ENCODE measurements at places on chromosomes 7 and 10. TPM values are rescaled to one million over a fixed set of nuclear protein-coding genes. Genes with fewer than 3 reads are reported as not detected.

- no peaks in the 10 kb centered on the region for H3K4me1 ChIP-seq
- no peak overlapping the region for H3K4me3 ChIP-seq
- no peak for DNase-seq
- no peak overlapping the region for H3K27ac ChIP-seq
These were observed 55.2 kb upstream of the EZH2 start for GRCh38 chr7:148939128-148939755.

GRCh38 chr7:84191261-84191660 lies 3.3 kb downstream of the SEMA3A start:
- DNase-seq = no peak
- no peaks in the 10 kb centered on the region for H3K4me1 ChIP-seq
- no peak overlapping the region for H3K27ac ChIP-seq
- H3K4me3 ChIP-seq = no peak overlapping the region
- no peaks in the 10 kb centered on the region for H3K36me3 ChIP-seq

DNA sequence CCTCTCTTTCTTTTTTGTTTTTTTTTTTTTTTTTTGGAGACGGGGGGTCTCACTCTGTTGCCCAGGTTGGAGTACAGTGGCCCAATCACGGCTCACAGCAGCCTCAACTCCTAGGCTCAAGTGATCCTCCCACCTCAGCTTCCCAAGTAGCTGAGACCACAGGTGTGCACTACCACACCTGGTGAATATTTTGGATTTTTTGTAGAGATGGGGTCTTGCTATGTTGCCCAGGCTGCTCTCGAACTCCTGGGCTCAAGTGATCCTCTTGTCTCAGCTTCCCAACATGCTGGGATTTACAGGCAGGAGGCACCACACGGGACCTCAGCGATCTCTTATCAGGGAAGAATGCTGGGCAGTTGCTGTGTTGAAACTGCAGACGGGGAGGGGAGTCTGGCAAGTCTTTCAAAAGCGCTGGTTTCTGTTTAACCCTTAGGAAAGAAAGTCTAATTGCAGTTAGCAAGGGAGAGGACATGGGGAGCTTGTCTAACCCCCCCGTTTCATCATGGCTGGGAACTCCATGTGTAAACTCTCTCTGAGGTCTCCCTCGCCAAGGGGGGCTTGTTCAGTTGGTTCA lies 39.6 kb upstream of the LMTK2 start:
- DNase-seq = no peak
- no peaks in the 10 kb centered on the region for H3K4me1 ChIP-seq
- H3K27me3 ChIP-seq = no peaks in the 10 kb centered on the region
- H3K36me3 ChIP-seq = no peaks in the 10 kb centered on the region
- no peak overlapping the region for H3K4me3 ChIP-seq

DNA sequence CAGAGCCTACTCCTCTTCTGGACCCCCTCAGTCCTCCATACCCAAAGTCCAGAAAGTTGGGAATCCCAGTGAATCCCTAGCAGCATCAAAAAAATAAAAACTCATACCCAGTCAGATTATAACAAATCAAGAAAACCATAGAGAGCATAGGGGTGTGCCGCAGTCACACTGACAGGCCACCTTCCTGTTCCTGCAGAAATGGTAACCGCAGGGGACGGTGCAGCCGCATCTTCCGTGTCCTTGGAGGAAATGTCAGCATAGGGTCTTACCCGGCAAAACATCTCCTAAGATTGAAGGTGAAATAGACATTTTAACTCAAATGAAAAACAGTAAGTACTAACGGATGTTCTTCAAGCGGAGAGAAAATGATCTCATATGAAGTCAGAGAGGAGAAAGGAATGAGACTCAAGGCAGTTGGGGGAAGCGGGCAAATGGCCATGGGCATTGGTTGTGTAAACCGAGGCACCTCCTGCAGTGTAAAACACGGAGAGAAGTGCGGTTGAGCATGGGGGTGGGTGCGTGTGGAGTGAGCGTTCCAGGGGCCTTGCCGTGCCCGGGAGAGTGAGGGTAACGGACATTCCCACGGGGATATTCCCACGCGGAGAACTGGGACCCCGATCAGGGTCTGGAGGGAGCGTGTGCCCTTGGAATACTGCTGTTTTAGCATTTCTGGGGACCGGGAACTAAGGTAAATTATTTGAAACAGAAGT lies 110.8 kb downstream of the NKX6-2 start:
- no peaks in the 10 kb centered on the region for H3K36me3 ChIP-seq
- DNase-seq = peak; percentile 18
- no peak overlapping the region for H3K27ac ChIP-seq
- no peaks in the 10 kb centered on the region for H3K27me3 ChIP-seq

GRCh38 chr10:29569795-29570194 lies 65.0 kb downstream of the SVIL start:
- no peaks in the 10 kb centered on the region for H3K4me1 ChIP-seq
- H3K27ac ChIP-seq = no peak overlapping the region
- no peaks in the 10 kb centered on the region for H3K36me3 ChIP-seq
- H3K27me3 ChIP-seq = no peaks in the 10 kb centered on the region
- no peak for DNase-seq

DNA sequence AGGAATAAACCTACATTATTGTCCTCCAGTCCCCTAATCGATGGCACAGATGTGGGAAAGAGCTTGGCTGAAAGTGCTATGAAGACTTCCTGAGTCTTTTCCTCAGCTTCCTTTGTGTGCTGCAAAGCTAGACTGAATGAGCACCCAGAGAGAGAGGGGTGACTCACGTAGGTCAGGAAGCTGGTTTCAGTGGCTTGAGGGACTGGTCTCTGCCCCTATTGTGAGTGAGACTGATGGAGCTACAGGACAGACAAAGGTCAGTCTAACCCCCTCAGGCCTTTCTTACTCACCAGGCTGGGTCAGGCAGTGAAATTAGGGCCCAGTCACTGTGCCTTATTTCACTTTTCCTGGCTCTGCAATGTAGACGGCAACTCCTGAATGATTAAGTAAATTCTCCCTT lies 171.1 kb upstream of the GRB10 start:
- H3K4me3 ChIP-seq = no peak overlapping the region
- no peak overlapping the region for H3K27ac ChIP-seq
- no peak for DNase-seq

GRCh38 chr10:132094581-132095234 lies 29.0 kb downstream of the JAKMIP3 start:
- no peaks in the 10 kb centered on the region for H3K27me3 ChIP-seq
- no peaks in the 10 kb centered on the region for H3K36me3 ChIP-seq

- H3K27ac ChIP-seq = no peak overlapping the region
- H3K4me3 ChIP-seq = no peak overlapping the region
- no peaks in the 10 kb centered on the region for H3K27me3 ChIP-seq
- no peaks in the 10 kb centered on the region for H3K36me3 ChIP-seq
These were observed 94.8 kb downstream of the ITIH5 start for GRCh38 chr10:7571981-7572380.

DNA sequence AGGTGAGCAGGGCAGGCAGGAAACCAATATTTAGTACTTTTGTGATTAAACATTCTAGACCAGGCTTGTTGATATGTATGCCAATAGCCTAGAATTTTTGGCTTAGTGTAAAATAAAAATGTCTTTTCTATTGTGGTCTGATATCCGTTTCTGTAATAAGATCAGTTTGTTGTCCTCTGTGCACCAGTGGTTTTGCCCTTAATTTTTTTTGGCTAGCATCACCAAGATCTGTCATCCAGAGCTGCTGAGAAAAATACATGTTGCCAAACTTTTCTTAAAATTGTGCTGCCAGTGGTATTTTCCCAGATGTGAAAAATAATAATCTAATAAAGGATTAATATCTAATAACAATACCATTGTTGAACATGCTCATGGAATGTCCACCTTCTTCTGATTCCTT lies 115.6 kb downstream of the TWIST1 start:
- no peaks in the 10 kb centered on the region for H3K27me3 ChIP-seq
- no peak for DNase-seq
- H3K36me3 ChIP-seq = no peaks in the 10 kb centered on the region
- H3K4me1 ChIP-seq = no peaks in the 10 kb centered on the region
- no peak overlapping the region for H3K27ac ChIP-seq
- no peak overlapping the region for H3K4me3 ChIP-seq

Gene SMC3
- total RNA-seq = 29.6 TPM

Gene PCLO
- total RNA-seq = 12.0 TPM

Gene GARS1
- total RNA-seq = 104 TPM

Gene JAZF1
- 13.1 TPM for total RNA-seq

Gene ADAM12
- total RNA-seq = 3.3 TPM

Gene AGR2
- total RNA-seq = 164 TPM

Data from kidney (tissue), 22 donors.